ENCODE measurements at places on chromosomes 3 and 15.

DNA sequence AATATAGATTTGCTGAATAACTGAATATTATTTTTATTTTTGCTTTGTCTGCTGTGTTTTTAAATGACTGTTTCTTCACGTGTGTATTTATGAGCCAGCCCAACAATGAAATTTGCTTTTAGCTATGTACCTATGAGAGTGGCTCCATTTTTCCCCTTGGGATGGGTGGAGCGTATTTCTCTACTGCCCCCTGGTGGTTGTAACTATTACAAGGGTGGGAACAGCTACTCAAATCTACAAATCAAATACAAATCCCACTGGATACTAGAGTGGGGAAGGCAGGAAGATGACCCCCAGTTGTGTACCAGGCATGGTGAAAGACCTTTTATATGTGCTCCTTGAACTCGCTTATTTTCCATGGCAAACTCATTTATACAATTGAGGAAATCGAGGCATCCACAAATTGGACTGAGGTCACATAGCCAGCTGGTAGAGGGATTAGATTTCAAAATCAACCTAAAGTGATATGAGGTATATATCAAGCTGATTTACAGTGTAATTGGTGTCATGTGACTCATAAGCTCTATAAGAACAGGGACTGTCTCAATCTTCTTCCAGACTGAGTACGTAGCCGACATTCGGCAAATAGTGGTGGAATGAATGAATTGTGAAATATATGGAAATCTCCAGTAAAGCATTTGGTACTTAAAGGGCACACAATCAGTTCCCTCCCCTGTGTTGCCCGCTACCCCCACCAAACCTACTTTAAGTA lies 69.5 kb upstream of the VEPH1 start:
- no peak for DNase-seq

- no peak for DNase-seq
Observed at GRCh38 chr3:52681596-52681995, 4.1 kb downstream of the PBRM1 start.

DNA sequence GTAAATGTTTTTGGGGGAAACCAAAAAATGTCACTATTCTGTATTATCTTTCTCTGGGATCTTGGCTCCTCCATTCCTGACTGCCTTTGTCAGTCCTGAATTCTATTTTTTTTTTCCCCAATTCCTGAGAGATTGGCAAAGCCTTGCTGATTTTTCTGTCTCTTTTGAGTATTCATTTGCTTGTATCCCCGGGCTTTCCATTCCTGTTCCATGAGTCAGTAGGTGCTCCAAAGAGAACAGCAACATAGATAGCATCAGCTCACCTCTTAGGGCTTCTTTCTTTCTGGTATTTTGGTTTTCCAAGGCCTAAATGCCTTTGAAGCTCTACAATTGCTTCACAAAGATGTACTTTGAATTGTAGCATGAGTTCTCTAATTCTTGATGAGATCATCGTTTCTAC lies 271.7 kb upstream of the LRRC3B start:
- no peak for DNase-seq

DNA sequence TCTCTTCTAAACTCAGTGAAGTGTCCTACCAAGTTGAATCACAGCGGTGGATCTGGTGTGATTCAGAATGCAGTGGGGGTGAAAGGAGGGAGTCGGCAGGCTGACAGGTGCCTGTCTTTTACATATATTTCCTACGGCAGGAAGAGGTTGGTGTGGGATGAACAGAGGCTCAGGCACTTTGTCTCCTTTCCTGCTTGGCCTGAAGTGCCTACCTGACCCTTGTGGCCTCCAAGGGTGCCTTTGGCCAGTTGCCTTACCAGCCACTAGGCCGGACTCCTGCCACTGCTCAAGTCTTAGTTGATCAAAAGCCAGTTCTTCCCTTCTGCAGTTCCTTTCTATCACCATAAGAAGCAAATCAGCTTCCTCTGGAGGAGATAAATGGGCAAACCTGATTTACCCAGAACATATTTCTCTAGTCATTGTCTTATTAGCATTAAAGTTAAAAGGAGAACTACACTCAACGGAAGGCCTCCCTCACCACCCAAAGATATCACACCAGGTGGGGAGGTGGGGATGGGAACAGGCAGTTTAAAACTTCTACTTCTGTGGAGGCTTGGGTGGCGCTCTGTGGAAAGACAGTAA lies 52.1 kb downstream of the CRTC3 start:
- no peak for DNase-seq

- DNase-seq = no peak
Observed at GRCh38 chr3:7340795-7341194, 479.9 kb downstream of the GRM7 start.

- no peak for DNase-seq
Observed at GRCh38 chr3:139653582-139653981, 24.2 kb downstream of the NMNAT3 start.

Measured in activated CD8-positive, alpha-beta memory T cell treated with anti-CD3 and anti-CD28 coated beads for 1 hour (primary cell).